ENCODE measurements at places on chromosomes 11 and 22.
A peak's percentile ranks its signal among the peaks of the same experiment; 100 is the strongest.

DNA sequence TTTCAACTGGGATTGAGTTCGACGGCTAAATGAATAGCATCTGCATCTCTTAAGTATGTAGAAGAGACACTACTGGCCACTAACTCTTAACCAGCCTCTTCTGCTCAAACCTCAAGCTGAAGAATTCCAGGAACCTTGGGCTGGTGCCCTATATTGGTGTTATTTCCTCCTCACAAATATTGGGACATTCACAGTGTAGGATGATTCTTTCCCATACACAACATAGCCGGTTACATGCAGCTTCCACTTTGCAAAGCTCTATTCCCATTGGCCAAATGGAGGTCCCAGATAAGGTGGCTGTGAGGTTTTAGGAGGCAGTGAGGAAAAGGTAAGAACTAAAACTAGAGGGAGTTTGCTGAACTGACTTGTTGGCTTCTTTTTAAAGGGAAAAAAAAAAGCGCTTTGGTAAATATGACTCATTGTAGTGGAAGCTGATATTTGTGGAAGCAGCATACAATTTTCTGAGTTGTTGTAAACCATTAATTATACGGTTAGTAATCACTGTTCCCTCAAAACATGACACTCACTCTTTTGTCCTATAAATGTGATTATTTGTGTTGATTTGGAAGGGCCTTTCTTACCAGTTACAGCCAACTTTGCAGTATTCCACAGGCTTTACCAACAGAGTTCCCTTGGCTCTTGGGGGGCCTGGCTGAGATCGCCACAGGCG lies 17.6 kb downstream of the C22orf31 start:
- peak; percentile 49 for DNase-seq

DNA sequence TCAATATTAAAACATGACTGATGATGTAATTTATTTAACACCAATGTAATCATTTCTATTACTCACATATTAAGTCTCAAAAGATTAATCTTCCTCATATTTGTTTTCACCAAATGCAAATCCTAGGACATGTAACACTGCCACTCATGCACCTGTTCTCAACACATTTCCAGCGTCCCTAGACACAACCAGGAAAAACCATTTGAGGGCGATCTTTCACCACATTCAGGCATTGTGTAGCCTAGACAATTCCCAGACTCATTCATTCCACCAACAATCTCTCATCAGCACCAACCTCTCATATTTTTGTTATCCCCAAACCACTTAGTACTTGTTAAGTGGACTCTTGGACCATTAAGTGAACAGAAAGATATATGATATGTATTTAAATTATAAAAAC lies 66.1 kb downstream of the SLC36A4 start:
- DNase-seq = peak; percentile 44

GRCh38 chr11:67410369-67410831 lies 5.1 kb upstream of the CARNS1 start:
- DNase-seq = no peak

DNA sequence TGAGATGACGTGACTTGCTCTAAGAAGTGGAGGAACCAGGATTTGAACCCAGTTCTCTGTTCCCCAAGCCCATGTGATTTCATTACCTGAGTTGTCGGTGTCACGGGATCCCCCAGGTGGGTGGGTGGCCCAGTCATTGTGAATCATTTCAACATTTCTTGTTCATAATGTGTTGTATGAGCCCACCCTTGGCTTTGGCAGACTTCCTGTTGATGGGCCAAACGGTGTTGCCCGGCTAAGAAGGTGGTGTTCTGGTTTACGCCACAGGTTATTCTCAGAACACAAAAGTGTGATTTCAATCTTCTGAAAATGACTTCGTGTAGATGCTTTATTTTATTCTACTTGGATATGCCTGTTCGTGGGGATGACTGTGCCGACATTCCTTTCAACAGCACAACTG lies 21.6 kb upstream of the ST14 start:
- DNase-seq = no peak

DNA sequence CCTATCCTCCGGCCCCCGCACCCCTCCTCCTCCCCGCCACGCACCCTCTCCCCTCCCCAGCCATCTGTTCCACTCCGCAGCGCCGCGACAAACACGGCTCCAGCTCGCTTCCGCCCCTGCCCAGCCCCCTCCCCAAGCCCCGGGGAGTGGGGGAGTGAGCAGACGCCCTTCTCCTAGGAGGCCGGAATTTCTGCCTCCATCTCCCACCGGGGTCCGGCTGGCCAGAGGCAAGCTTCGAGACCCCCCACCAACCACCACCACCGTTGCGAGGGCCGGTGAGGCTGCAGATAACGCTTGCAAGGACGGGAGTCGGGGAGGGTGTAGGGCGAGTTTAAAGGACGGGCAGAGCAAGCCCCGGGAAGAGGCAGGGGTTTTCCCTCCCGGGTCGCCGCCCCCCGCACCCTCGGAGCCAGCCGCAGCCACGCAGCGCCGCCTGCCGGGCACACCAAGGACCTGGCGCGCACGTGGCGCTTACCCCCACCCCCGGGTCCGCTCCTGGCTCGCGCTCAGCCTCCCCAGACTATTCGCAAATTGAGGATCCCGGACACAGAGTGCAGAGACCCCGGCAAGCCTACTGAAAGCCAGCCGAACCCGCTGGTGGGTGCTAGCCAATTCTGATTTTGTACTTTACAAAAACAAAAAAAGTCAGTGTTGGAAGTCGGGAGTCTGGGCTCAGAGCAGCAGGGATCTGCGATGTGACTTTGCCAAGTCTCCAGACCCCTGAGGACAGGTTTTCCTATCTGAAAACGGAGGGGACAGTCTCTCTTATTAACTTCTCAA lies 22.6 kb downstream of the RTN4RL2 start:
- peak; percentile 37 for DNase-seq

- no peak for DNase-seq
Observed at GRCh38 chr11:66767666-66768065, 38.6 kb upstream of the SPTBN2 start.

GRCh38 chr11:16160146-16160545 lies 196.2 kb downstream of the SOX6 start:
- no peak for DNase-seq
